ENCODE measurements at places on chromosomes 2 and 18.

- DNase-seq, result no peak
Measured at GRCh38 chr2:38498045-38498481, 104.7 kb downstream of the HNRNPLL start.

DNA sequence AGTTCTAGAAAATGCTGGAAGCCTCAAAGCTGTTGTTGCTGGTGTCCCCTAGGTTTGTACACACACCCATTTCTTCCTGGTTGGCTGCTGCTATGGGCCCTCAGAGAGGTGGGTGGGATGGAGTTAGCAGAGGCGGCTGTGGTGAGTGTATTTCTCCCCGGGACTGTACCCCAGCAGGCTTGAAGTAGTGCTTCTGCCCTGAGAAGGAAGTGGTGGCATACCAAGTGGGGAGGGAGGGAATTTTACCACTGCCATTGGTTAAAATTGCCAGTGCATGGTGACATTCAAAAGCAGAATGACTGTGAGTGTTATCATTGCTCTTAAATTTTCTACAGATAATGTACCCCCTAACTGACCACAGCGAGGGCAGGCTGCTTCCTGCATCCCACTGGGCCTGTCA, 125.6 kb upstream of the CAPN13 start:
- DNase-seq, result no peak

GRCh38 chr18:47261902-47262300, 10.4 kb upstream of the SKOR2 start:
- no peak for DNase-seq

DNA sequence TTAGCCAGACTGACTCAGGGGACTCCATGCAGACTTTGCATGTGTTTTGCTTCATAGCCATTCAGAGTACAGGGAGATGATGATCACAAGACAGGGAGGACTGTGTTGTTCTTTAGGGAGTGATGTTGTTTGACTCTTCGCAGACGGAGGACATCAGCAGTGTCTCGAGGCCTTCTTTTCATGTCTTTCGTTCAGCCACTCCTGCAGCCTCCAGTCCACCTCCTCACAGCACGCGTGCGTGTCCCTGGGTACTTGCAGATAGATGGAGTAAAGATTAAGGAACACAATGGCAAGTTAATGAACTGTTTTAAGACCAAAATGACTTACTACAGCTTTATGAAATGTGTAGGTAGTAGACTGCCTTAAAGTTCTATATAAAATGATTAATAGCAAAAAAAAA, 114.7 kb downstream of the MAP4K4 start:
- no peak for DNase-seq

GRCh38 chr2:70192516-70192915, 1.7 kb upstream of the C2orf42 start:
- DNase-seq, result no peak

GRCh38 chr2:148557844-148558436, 86.6 kb upstream of the EPC2 start:
- DNase-seq, result no peak

DNA sequence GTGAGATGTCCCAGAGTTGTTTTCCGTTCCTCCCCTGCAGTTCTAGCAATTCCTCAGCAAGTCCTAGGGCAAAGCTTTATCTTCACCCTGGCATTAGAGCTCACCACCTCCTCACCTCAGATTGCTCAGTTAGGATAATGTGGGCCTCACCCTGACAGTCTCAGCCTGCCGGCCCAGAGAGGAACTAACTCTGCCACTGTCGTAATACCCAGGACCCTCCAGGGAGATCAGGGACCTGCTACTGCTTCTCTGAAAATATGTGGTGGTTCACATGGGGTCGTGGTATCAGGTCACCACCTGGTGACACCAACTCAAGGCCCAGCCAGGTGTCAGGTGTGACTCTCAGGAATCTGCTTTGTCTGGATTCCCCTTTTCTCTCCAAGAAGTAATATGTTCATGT, 120.7 kb downstream of the FEZ2 start:
- no peak for DNase-seq

GRCh38 chr2:147449323-147449991, 395.4 kb upstream of the ACVR2A start:
- DNase-seq, result no peak

DNA sequence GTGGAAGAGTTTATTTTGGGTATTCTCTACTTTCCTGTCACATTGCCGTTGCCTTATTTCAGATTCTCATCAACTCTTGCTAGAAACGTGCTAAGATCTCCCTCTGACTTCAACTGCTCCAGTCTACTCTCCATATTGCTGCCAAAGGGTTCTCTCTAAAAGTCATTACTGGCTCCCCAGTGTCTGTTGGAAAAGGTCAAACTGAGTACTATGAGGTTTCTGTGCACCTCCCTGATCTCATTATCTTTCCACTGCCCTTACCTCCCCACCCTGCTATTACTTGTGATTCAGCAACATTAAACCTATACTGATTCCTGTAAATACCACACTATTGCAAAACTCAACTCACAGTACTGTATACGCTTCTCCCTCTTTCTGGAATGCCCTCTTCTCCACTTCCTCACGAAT, 1.9 kb upstream of the KRCC1 start:
- DNase-seq, result no peak

DNA sequence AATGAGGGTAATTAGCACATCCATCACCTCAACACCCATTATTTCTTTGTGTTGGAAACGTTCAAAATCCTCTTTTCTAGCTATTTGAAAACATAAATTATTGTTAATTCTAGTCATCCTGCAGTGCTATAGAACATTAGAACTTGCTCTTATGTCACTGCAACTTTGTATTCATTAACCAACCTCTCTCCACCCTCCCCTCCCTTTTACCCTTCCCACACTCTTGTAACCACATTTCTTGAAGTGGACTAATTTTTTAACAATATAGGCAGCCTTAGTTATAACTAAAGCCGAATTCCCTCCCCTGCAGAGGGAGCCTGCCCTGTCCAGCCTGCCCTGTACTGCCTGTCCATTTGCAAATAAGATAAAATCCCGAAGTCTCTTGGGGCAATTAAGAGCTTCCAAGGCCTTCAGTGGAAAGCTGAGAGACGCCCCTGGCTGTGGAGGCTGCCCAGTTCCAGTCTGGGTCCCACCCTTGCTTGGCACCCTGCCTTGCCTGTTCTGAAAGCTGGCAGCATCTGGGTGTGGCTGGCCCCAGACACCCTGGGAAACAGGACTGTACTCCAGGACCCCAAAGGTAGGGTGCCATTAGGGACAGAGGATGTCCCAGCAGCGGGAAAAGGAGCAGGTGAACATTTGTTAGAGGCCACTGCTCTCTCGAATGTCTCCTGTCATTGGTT, 65.1 kb downstream of the MEX3C start:
- DNase-seq, result no peak

DNA sequence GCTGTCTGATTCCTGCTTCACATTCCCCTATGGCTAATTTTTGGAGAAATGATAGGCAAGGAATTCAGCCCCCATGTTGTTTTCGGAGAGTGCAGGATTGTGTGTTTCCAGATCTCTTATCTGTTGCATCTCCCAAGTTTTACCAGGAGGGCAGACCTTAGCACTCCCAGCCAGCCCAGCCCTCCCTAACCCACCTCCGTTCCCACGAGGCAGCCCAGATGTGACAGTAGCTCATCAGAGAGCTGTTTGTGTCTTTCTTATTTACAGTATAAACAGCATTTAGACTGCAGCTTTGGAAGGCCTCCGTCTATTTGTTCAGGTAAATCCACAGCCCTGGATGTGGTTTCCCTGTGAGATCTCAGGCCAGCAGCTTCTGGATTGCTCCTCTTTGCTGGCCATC, 91.6 kb downstream of the THNSL2 start:
- no peak for DNase-seq

GRCh38 chr18:75211002-75211621, 515 bp downstream of the TSHZ1 start:
- DNase-seq, result peak; percentile 21

DNA sequence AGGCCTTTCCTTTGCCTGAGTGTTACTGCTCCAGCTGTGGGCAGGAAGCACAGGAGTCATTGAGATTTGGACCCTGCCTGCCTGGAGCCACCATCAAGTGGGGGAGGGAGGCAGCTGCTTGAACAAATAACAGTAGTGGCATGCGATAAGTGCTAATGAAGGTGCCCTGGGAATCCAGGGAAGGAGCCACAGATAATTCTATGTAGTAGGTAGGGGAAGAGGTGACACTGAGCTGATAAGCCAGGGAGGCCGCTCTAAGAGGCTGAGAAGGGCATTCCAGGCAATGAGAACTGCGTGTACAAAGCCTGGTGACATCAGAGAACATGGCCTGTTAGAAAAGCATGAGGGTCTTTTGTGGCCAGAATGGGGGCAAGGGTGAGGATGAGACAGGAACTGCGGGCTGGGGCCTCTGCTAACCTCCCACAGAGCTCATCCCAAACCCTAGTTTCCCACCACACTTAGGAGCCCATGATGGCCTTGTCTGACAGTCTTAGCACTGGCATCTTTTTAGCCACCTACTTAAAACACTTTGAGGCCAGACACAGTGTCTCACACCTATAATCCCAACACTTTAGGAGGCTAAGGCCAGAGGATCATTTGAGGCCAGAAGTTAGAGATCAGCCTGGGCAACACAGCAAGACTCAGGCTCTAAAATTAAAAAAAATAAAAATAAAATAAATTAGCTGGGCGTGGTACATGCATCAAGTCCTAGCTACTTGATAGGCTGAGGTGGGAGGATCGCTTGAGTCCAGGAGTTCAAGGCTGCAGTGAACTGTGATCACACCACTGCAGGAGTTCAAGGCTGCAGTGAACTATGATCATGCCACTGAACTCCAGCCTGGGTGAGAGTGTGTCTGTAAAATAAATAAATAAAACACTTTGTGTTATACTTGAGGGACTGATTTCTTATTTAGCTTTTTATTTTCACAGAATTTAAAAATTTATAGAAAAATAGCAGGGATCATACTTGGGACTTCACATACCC, 58.9 kb downstream of the TET3 start:
- no peak for DNase-seq

GRCh38 chr2:37766106-37766505, 94.7 kb upstream of the CDC42EP3 start:
- no peak for DNase-seq

DNA sequence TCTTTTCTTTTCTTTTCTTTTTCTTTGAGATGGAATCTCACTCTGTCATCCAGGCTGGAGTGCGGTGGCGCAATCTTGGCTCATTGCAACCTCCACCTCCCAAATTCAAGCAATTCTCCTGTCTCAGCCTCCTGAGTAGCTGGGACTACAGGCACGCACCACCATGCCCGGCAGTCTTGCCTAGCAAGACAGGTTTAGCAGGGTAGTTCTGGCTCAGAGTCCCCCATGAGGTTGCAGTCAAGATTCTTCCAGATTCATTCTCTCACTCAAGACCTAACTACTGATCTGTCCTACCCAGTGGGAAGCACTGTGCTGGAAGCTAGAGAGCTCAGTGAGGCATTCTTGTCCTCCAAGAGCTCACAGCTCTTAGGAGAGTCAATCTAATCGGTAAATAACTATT, 17.6 kb upstream of the ZAP70 start:
- DNase-seq, result no peak

All from stimulated activated CD4-positive, alpha-beta T cell treated with anti-CD3 and anti-CD28 coated beads, Interleukin-15, amount 100 ng/mL, for 1 hour (primary cell).